ENCODE measurements at places on chromosomes 13 and 19.

GRCh38 chr13:30863231-30863630, 42.8 kb upstream of the MEDAG start:
- no peak for DNase-seq

- no peak for DNase-seq
These were observed 74.7 kb downstream of the KLF5 start for GRCh38 chr13:73133531-73133930.

DNA sequence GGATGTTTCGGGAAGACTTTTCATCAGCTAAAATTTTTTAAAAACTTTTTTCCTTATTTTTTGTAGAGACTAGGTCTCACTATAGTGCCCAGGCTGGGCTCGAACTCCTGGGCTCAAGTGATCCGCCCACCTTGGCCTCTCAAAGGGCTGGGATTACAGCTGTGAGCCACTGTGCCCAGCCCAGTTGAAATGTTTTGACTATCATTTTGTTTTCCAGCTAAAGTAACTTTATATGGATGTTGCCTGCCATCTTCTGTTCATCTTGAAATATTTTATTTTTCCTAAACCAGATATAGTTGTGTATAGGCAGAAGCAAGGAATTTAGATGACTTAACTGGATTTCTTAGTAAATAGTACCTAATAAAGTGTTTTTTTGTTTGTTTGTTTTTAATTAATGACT, 7.0 kb downstream of the CAB39L start:
- no peak for DNase-seq

DNA sequence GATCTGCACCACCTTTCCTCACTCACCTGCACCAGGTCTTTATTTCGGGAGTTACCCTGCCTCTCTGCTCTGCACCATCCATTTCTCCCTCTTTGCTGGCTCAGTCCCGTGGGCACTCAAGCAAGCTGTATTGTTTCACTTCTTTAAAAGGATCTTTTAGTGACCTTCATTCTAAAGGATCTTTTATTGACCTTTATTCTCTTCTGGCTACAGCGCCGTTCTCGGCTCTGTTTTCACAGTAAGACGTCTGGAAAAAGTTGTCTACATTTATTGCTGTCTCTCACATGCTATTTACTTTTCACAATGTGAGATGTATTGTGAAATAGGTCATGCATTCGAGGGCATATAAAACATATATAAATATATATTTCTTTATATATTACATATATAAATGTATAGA, 35.6 kb upstream of the ARGLU1 start:
- DNase-seq = no peak
